ENCODE measurements at places on chromosomes 3 and 15.

DNA sequence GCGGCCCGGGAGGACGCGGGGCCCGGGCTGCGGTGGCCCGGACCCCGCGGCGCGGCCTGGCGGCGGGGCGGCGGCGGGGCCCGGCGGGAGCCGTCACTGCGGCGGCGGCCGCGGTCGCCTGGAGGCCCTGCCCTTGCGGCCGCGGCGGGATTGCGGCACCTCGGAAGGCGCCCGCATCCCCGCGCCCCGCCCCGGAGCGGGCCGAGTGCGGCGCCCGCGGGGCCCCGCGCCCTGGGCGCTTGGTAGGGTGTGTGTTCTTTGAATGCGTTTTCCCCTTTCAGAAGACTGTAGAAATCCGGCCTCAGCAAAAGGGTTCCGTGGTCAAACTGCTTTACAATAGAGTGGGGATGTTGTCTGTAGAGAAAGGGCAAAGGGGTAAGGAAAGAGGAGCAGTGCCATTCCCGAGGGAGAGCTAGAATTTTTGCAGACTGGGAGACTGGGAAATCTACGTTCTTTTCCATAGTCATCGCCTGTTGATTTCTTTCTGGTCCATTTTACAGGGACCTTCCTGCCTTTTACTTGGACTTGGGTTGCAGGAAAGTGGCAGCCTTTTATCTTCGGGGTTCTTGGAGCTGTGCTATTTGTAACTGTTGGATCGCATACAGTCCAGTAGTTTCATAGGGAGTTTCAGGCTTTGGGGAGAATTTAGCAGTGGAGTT is 630 bp downstream of the SNRK start:
- DNase-seq = no peak

DNA sequence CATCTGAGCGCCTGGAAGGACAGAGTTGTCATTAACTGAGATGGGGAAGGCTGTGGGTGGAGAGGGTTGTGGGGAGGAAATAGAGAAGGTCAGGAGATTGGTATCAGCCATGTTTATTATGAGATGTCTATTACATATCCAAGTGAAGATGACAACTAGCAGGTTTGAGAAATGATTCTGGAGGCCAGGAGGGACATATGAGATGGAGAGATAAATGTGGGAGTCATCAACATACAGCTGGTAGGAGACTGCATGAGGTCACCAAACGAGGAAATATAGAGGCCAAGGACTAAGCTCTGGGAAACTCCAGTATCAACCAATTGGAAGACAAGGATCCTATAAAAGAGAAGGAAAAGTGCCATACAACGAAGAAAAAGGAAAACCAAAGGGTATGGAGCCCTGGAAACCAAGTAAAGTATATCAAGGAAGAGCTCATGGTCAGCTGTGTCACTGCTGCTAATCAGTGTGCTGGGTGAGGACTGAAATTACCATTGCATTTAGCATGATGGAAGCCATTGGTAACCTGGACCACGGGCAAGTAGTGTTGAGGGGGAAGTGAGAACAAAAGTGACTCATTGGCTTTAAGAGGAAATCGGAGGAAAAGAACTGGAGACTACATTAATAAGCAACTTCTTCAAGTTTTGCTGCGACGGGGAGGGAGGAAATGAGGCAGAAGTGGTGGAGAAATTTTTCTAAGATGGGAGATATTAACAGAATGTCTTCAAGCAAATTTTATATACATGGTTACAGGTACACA is 14.0 kb upstream of the UACA start:
- no peak for DNase-seq

DNA sequence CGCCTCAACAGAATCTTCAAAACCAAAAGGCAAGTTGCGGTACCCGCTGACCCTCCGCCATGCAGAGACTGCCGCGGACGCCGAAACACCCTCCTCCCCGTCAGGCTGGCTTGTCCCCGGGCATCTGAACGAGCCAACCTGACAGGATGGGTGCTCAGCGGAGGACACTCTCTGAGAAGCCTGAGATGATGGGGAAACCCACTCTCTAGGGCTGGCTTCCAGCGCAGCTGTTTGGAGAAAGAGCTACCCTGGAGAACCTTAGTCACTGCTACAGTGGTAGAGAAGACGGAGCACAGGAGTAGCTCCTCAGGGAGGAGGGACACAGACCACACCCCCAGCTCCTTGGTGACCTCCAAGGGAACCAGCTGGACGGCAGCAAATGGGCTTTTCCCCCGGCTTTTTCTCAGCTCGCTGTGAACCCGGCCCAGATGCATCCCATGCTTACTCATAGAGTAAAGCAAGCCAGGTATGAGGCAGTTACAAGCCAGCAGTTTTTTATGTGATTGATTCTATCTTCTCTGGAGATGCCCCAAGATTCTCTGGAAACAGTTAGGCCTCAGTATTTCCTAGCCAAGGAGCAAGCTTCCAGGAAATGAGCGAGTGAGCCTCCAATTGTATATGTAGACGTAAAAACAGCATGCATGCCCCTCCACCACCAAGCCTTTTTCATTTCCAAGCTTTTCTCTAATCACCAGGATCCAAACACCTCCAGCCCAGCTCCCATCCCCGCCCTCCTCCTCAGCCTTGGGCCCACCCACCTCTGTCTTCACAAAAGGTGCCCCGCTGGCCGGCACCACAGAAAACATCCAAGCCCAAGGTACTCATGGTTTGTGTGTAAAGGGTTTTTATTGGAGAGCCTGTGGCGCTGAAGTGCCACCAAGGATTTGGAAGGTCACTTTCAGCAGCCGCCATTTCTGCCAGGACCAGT is 38.7 kb downstream of the FAM174B start:
- no peak for DNase-seq

- no peak for DNase-seq
These were observed 12.1 kb upstream of the THSD4 start for GRCh38 chr15:71103102-71103676.

GRCh38 chr15:63243776-63244175 is 33.6 kb upstream of the APH1B start:
- no peak for DNase-seq

DNA sequence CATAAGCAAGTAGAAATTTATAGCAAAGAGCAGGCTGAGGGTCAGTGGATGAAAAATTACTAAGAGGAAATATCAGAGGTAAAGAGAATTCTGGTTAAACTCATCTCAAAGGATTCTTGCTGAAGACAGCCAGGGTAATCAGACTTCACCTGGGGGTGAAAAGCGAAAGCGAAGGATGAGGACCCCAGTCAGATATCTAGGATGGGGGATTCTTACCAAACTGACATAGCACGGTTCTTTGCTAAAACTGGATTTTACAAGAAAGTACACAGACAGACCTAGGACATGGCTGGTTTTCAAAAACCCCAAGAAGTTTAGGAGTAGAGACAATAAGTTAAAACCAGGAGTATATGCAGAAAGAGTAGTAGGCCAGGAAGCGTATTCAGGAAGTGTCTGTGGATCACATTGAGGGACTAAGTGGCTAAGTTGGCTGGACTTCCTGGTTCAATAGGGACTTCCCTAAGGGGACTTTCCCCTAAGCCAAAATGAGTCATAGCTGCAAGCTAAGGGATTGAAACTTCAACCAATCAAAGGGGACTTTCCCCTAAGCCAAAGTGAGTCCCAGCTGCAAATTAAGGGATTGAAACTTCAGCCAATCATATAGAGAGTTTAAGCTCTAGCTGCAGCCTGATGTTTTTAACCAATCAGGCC is 2.4 kb upstream of the CFAP91 start:
- peak; percentile 68 for DNase-seq

DNA sequence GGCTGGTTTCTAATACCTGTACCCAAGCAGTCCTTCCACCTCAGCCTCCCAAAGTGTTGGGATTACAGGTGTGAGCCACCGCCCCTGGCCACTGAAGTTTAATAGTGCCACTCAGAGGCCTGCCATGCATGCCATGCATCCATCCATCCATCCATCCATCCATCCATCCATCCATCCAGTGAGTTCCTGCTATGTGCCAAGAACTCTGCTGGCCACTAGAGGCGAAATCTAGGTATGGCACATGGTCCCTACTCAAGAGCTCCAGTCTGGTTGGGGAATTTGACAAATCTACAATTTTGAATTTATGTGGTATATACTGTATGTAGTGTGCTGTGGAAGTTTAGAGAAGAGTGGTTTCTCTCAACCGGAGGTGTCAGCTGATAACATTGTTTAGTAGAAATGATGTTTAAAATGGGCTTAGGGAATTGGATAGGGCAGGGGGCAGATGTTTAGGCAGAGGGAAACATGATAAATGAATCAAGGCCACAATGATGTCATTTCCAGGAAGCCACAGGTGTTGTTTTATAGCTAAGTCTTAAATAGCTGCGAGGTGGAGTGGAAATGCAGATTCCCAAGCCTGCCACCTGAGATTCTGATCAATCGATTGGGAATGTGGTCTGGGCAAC is 384.4 kb upstream of the C2CD4B start:
- DNase-seq = no peak

- no peak for DNase-seq
These were observed 52.1 kb downstream of the TM2D3 start for GRCh38 chr15:101600035-101600434.

- no peak for DNase-seq
These were observed 11.1 kb upstream of the MFN1 start for GRCh38 chr3:179336345-179336929.

DNA sequence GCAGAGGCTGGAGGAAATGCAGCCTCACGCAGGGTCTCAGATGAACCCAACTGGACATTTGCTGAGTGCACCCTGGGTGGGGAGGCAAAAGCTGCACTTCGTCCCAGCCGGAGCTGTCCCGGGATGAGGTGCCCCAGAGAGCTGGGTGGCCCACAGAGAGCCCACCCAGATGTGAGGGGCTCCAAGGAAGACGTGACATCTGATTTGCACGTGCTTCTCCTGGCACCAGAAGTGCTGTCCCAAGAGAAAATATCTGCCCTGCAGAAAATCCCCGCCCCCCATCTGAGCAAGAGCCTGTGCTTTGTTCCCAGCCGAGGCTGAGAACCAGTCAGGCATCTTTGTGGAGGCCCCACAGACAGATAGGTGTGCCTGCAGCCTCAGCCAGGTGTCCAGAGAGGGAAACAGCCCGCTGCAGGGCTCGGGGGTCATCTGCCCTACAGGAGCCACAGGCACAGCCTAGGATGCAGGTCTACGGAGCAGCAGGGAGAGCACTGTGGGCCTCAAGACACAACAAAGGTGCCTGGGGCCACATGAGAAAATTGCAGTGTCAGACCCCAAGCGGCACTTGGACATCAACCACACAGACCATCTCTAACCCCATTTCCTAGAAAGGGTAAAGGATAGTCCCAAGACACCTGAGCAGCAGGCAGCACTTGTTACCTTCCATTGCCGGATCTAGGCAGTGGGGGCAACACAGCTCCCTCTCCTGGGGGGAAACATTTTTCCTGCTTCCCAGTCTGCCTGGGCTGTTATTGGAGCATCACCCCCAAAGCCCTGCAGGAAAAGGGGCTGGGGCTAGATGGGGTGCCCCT is 5.8 kb downstream of the TMIE start:
- DNase-seq = no peak

DNA sequence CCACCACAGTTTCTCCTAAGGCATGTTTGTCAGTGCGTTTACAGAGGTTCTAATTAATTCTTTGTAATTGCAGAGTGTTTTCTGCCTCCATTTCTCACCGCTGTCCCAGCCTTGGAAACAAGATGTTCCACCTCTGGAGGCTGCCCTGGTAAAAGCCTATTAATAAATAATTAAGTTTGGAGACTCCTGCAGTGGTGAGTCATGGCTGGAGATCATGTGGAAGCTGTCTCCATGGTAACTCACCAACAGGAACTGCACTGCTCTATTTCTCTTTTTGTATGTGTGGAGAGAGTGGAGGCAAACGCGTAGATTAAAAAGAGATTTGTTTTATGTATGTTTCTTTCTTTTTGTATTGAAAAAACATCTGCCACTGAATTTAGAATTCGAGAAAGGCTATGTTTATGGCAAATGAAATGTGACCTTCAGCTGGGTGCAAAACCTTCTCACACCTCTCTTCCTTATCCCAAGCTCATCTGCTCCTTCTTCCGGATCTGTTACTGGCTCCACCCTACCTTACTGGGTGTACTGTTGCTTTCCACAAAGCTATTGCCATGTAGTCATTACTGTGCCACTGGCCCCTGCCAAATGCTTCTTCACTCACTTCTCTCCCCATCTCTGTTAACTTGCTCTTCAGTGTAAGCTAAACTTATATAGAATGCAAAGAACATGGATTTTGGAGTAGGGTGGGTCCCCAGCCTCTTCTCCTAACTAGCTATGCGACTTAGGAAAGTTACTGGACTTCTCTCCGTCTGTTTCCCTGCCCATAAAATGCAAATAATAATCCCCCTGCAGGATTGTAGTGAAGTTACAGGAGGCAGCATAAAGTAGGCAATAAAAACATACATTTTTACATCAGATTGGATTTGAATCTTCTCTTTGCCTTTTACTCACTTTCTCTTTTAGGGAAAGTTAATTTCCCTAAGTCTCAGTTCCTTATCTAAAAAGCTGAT is 778.5 kb downstream of the NTRK3 start:
- no peak for DNase-seq

- DNase-seq = no peak
These were observed 1017.4 kb downstream of the SQOR start for GRCh38 chr15:46652266-46652665.

DNA sequence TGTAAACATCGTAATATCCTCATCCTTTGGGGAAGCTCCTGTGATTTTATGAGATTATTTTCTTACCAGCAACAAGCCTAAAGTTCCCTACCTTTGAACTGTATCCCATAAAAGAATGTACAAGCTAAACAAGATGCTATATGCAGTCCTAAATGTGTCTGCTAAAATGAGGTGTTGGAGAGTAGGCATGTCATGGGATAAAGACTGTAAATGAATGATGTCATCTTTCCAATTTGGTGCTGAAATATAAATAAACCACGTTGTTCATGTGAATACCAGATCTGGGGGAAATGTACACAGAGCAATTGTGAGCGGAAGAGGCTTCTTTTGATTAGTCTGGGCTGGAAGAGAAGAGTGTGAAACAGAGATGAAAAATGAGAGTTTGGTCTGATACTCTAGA is 214.9 kb upstream of the WNT5A start:
- DNase-seq = no peak

DNA sequence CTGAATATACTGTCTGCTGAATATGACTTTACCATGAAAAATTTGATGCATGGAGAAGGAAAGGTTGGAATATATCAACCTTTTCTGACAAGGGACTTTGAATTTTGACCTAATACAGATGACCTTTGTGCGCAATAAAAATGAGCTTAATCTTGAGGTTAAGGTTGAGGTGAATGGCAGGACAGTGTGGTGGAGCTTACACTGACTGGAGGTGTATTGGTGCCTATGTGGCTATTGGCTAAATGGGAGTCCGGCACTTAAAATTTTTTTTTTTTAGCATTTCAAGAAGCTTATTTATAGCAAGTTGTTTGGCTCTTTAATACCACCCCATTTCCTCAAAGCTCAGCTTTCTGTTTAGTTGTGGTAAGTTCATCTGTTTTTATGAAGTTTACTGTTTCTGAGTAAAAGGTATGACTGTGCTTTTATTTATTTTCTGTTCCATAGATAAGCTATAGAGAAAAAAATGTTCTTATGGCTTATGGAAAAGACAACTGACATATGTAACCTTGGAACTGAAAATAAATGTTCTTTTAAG is 15.2 kb downstream of the CDIN1 start:
- no peak for DNase-seq

- DNase-seq = no peak
These were observed 101.9 kb downstream of the PIK3R4 start for GRCh38 chr3:130644628-130645253.

Data from T-helper 2 cell treated with Interferon-gamma antibody and Interleukin-4, amounts not matched to agents 5 μg/mL and 100 μg/mL, for 36 hours (primary cell).